T-helper 2 cell (primary cell): ENCODE measurements at places on chromosomes 3 and 15.
A peak's percentile ranks its signal among the peaks of the same experiment; 100 is the strongest.

DNA sequence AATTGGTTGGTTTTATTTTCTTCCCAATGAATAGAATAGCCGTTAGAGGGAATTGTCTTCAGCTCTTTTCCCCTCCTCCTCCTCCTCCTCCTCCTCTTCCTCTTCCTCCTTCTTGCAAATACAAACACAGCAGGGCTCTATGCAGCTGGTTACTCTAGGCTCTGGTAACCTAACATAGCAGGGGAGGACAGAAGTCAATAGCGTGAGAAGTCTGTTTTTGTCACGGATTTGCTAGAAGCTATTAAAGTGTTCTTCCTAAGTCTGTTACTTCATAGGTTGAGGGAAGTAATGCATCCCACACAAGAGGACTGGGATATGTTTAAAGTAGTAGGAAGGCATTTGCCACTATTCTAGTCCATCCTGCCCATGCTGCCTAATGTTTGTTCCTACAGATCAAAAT, 374.7 kb upstream of the TPRG1 start:
- DNase-seq: no peak

- no peak for DNase-seq
Measured at GRCh38 chr15:100106732-100107131, 235.0 kb downstream of the ADAMTS17 start.

DNA sequence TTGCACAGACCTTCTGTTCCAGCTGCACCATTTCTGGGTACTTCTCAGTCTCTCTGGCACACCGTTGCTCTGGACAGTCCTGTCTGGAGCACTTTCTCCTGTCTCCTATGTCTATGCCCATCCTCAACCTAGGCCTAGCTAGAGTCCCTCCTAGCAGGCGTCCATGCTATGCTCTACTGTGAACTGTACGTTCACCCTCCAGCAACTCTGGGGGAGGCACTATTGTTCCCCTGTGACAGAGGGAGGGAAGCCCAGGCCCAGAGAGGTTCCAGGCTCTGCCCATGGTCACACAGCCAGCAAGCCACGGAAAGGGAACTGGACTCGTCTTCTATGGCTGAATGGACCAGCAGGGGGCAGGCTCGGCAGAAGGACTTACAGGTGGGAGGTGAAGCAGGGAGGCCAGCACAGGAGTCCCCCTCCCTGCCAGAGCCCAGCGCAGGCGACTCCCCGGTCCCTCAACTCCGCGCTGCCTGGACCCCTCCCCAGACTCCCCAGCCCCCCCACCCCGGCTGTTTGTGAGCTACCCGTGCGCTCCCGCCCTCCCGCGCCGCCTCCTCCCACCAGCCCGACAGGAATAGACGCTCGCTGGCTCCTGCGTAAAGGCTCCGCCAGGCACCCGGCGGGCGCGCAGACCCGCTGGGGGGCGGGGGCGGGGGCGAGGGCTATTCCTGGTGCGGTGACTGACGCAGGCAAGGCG, 1.7 kb upstream of the LINGO1 start:
- no peak for DNase-seq

GRCh38 chr15:86840996-86841395, 761.3 kb downstream of the AGBL1 start:
- no peak for DNase-seq

GRCh38 chr3:98894791-98895576, 6.5 kb downstream of the DCBLD2 start:
- no peak for DNase-seq

DNA sequence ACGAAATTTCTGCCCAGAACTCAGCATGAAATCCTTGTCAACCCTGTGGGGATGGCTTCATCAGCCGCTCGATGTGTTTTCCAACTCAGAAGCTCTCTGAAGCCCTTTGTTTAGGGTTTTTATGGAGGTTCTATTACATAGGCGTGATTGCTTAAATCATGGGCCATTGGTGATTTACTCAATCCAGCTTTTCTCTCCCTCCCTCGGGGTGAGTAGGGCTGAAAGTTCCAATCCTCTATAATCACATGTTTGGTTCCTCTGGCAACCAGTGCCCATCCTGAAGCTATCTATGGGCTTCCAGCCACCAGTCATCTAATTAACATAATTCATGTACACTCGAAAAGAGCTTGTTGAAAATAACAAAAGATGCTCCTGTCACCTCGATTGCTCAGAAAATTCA, 51.6 kb downstream of the GATM start:
- DNase-seq: no peak

DNA sequence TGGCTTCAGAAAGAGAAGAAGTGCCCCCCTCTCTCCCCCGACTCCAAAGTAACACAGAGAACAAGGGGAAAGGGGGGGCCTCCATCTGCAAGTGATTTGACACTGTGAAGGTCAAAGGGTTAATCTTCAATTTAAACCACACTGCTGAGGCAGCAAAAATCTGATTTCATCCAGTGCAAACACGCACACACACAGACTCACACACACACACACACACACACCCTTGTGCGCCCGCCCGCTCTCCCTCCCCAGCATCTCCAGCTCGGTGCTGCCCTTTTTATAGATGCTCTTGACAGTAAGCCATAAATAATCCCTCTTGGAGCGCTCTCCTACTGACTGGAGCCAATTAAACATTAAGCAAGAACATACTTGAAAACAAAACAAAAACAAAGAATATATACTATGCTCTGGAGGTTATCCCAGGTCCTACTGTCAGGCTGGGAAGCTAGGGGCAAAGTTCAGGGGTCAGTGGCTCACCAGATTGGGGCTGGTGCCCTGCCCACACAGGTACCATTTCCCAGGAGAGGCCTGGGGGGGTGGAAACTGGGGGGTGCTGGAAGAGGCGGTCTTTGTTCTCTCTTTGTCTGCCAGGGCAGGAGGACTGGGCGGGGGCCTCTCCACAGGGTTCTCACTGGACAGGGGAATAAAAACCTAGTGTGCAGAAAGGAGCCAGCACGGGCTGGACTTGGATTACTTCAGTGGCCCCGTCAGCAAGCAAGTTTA, 16.3 kb downstream of the BMF start:
- DNase-seq: no peak

DNA sequence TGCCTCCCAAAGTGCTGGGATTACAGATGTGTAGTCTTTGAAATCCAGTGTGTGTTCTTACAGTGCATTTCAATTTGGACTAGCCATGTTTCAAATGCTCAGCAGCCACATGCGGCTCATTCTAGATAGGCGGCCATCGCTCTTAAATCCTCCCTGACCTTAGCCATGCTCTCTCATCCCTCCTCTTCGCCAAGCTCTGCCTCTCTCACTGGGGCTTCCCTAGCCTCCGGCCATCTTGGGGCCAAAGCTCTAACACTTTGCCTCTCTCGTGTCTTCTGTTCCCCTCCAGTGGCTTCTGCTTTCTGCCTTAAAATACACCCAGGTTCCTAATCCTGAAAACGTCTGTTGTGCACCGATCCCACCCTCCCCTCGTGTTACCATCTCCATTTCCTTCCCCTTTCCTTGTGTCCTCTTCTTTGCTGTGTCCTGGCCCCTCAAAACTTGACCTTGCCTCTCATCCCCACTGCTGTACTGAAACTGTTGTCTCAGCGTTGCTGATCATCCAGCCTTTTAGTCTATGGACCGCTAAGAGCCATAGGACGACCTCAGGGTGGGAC, 1.4 kb upstream of the GHRL start:
- no peak for DNase-seq

GRCh38 chr3:69821133-69821532, 81.9 kb downstream of the MITF start:
- no peak for DNase-seq

- no peak for DNase-seq
Measured at GRCh38 chr3:151430821-151431484, 29.9 kb downstream of the IGSF10 start.

DNA sequence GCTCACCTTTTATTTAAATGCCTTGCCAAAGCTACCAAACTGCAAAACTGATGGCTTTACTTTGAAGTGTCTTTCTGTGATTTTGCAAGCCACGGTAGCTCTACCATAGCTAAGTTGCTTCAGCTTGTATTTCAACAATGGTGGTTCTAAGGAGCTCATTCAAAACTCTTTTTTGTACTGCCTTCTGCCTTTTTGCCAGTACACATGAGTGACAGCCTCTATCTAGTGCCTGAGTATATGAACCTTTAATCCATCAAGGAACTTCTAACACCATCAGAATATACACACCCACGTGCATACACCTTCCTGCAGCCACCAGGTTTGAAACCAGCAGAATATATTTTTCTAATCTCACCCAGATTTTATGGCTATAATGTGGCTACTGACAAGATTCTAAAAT, 10.4 kb upstream of the NR2F2 start:
- DNase-seq: no peak

- no peak for DNase-seq
Measured at GRCh38 chr15:81469154-81469553, 95.1 kb upstream of the TMC3 start.

DNA sequence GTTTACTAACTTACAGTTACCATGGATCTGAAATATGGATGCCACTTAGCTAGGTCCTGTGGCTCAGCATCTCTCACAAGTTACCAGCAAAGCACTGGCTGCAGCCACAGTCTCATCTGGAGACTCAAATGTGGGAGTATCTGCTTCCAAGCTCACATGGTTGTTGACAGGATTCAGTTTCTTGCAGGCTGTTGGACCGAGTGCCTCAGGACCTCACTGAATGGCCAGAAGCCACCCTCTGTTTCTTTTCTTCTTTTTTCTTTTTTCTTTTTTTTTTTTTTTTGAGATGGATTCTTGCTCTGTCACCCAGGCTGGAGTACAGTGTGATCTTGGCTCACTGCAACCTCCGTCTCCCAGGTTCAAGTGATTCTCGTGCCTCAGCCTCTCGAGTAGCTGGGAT, 20.1 kb upstream of the AMOTL2 start:
- no peak for DNase-seq

DNA sequence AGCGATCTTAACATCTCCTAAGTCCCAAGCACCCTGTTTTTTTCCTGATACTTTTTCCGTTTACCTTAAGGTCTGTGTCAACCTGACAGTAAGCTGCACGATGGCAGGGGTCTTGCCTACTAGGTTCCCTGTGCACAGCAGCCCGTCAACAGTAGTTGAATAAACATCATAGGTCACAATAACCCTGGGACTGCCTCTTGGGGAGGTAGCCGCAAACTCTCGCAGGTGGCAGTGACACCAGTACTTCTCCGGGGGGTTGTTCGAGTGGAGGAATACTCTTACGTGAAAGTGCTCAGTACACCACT, 365 bp upstream of the PDCD6IP start:
- no peak for DNase-seq

DNA sequence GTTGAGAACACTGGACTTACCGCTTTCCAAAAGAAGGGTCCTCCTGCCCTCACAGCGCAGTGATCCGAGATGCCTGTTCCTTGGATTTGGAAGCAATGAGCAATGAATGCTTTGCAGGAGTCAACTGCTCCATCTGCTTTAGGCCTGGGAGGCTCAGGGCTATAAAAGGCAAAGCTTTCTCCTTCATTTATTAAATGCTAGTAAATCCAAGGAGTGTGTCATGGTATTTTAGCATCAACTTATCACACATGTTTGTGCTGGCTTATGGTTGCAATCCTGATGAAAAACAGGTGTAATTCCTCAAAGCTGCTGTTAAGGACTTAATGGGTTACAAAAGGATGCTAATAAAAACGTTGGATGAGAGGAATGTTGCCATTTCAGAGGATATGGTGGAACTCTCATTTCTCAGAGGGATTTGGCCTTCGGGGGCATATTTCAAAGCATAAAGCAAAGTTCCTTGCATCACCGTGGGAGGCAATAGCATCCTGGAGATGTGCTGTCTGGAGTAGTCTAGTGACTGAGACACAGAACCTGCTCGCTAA, 158.5 kb upstream of the TPM1 start:
- DNase-seq: no peak

GRCh38 chr3:17394541-17395155, 347.8 kb downstream of the TBC1D5 start:
- DNase-seq: no peak

GRCh38 chr3:154818676-154819255, 261.4 kb upstream of the MME start:
- no peak for DNase-seq

- DNase-seq: no peak
Measured at GRCh38 chr15:73225358-73226015, 143.3 kb downstream of the HCN4 start.

DNA sequence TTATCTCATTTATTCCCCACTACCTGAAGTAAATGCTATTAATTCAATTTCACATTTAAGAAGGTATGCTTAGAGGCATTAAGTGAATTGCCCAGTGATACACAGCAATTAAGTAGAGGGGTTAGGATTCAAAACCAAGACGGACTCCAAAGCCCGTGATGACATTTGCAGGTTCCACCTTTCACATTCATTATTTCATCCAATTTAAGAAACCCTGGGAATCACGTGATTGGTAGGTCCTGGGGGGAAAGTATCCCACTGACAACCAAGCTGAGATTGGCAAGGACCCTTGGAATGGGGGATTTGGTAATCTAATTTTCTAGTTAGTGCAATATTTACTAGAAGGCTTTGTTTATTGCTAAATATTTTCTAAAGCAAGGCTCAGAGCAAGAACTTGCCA, 1.8 kb downstream of the POMGNT2 start:
- no peak for DNase-seq

GRCh38 chr3:111481551-111481950, 60.4 kb upstream of the CD96 start:
- no peak for DNase-seq

GRCh38 chr3:29605845-29606244, 325.0 kb downstream of the RBMS3 start:
- DNase-seq: no peak

DNA sequence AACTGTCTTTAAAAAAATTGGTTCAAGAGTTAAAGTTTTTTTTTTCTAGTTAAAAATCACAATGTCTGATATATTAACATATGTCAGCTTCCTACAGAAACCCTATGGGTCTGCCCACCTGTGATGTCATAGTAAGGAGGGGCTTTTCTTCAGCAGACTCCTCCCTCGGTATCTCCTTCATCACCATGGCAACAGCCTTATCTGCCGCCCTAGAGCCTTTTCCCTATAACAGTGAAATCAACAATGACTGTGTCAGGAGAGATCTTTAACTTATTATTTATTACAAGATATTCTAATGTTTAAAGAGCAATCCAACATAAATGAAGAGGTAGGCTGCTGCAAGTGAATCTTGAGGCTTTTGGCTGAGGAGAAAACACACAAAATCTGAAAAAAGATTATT, 138.7 kb downstream of the PEX5L start:
- peak; percentile 73 for DNase-seq

DNA sequence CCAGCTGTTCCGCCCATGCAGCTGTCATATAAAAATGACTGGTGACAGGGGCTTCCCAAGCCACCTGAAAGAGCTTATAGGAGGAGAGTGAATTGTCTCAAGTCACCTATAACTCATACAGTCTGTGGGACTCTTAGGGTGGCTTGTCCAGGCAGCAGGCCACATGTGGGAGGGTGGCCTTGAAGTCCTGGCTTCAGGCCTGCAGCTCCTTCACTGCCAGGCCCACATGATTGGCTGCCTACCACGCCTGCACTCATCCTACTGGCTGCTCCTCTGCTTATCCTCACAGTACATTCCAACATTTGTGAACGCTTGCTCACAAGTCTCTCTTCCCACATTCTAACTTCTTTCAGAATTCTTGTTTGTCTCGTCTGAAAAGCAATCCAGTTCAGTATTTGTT, 41.1 kb upstream of the TIPARP start:
- no peak for DNase-seq

DNA sequence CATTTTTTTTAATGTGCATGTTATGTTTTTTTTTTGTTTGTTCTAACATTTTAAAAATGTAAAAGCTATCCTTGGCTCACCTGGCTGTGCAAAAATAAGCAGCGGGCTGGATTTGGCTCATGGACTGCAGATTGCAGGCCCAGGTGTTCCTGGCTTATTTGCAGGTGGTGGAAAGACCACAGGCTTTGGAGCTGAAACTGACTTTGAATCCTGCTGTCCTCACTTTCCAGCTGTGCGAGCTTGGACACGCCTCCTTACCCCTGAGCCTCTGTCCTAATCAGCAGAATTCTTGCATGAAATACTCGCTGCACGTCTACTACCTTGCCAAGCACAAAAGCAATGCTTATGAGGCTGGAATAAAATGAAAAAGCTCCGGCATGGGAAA, 188.7 kb upstream of the TPM1 start:
- no peak for DNase-seq
